Stomach (tissue), 19 donors: ENCODE measurements at places on chromosomes 12 and 14.

DNA sequence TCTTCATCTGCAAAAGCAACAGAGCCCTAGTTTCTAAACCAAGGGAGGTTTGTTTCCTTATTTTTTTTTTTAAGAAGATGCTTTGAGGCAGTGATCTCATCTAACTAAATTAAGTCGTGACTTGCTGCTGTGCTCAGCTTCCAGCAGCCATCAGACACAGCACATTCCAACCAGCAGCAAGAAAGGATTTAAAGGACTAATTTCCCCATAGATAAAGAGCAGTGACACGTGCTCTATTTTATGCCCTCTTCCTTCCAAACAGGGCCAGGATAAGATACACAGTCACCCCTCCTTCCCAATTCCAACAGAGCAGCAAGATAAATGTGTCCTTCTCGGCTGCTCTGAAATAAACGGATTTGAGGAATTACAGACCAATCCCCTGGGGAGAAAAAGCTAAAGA lies 81.7 kb downstream of the PRKAB1 start:
- H3K27me3 ChIP-seq: no peaks in the 10 kb centered on the region
- DNase-seq: peak; percentile 27
- no peak overlapping the region for H3K4me3 ChIP-seq
- no peaks in the 10 kb centered on the region for H3K4me1 ChIP-seq

DNA sequence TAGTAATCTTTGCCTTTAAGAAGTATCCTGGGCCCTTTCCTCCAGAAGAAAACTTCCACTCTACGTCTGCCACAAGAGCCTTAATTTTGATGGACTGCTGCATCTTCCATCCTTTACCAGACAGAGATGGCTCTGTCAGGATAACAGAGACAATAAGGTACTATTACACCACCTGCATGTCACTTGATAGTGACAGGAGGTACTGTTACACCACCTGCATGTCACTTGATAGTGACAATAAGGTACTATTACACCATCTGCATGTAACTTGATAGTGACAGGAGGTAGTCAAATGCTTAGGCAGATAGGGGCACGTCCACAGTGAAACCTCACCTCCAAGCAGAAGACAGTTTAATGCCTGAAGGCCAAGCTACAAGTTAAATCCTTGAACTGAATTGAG lies 13.9 kb downstream of the OR6C74 start:
- H3K4me1 ChIP-seq: no peaks in the 10 kb centered on the region
- no peaks in the 10 kb centered on the region for H3K36me3 ChIP-seq
- no peaks in the 10 kb centered on the region for H3K27me3 ChIP-seq
- no peak overlapping the region for H3K27ac ChIP-seq
- no peak for DNase-seq

DNA sequence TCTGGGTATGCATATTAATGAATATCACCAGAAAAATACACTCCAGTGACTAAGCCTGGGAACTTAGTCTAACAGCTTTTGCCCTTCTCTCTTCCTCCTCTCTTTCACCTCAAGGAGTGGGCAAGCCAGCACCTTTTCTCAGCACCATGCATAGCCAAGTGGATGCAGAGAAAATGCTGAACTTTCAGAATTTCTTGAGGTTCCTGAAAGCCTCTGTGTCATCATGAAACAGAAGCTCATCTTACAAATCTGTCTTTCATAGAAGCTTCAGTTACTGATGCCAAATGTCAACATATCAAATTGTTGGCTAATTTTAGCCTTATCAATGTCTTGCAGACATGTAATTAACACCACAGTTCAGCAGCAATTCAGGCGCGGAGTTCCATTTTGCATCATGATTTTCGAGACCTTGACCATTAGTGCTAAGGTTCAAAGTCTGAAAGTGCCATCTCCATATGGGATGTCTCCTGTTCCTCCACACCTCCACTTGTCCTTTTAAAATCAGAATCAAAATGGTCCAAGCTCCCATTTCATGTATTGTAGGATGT lies 51.1 kb upstream of the RPH3A start:
- no peaks in the 10 kb centered on the region for H3K36me3 ChIP-seq
- H3K4me3 ChIP-seq: no peak overlapping the region
- H3K27me3 ChIP-seq: peaks cover 48% of the 10 kb centered on the region
- H3K4me1 ChIP-seq: no peaks in the 10 kb centered on the region
- DNase-seq: no peak

- H3K4me3 ChIP-seq: no peak overlapping the region
- no peaks in the 10 kb centered on the region for H3K36me3 ChIP-seq
- no peaks in the 10 kb centered on the region for H3K27me3 ChIP-seq
- no peak for DNase-seq
- H3K27ac ChIP-seq: no peak overlapping the region
- no peaks in the 10 kb centered on the region for H3K4me1 ChIP-seq
These were observed 379.5 kb downstream of the LRFN5 start for GRCh38 chr14:41986083-41986645.

DNA sequence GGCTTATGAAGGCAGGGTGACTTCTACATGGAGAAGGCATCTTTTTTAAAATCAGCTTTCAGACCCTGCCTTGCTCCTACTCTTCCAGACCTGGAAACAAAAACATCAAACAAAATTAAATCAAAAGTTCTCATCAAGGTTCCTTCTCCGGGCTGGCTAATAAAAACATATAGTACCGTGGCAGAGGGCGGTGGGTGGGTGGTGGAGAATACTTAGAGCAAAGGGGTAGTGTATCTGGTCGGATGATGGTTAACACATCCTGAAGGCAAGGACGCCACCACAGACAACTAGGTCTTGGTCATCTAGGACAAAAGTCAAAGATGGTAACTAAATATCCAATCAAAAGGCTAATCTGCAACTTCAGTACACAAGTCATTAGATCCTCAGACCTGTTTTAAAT lies 1.8 kb downstream of the DAD1 start:
- peak overlapping the region; percentile 76 for H3K4me3 ChIP-seq
- DNase-seq: no peak
- peak overlapping the region; percentile 95 for H3K27ac ChIP-seq

GRCh38 chr12:12249216-12250050 lies 17.4 kb downstream of the LRP6 start:
- no peak overlapping the region for H3K4me3 ChIP-seq
- H3K36me3 ChIP-seq: no peaks in the 10 kb centered on the region
- no peaks in the 10 kb centered on the region for H3K27me3 ChIP-seq
- H3K27ac ChIP-seq: no peak overlapping the region

GRCh38 chr12:124506145-124506831 lies 61.1 kb downstream of the NCOR2 start:
- no peaks in the 10 kb centered on the region for H3K27me3 ChIP-seq
- peak overlapping the region; percentile 80 for H3K27ac ChIP-seq
- H3K4me1 ChIP-seq: peaks cover 86% of the 10 kb centered on the region
- DNase-seq: peak; percentile 74
- no peaks in the 10 kb centered on the region for H3K36me3 ChIP-seq

DNA sequence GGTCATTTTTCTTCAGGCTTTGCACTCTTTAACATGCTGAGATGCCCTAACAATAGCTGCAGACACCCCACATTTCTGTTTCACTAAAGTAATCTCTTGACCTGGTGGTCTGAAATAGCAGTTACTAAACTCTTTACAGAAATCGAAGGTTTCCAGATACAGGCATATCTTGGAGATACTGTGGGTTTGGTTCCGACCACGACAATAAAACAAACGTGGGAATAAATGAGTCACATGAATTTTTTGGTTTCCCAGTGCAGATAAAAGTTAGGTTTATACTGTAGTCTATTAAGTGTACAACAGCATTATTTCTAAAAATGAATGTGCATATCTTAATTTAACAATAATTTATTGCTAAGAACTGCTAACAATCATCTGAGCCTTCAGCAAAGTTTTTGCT lies 208.7 kb downstream of the EGLN3 start:
- no peak for DNase-seq
- H3K4me1 ChIP-seq: no peaks in the 10 kb centered on the region
- H3K27ac ChIP-seq: no peak overlapping the region

DNA sequence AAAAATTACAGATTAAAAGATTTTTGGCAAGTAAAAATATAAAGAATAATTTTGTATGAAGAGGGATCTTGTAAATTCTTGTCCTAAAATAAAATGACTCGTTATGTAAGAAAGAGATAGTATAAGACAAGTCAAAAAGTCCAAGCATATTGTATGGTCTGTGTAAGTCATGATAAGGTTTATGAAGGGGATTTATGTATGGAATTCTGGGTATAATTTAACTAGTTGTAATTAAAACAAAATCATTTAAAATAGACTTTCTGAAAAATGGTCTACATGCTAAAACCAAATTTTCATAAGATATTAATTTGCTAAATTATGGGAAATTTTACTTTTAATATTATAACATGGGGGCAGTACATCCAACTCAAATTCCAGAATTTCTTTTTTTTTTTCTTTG lies 17.6 kb upstream of the PEX5 start:
- H3K4me3 ChIP-seq: no peak overlapping the region
- H3K4me1 ChIP-seq: no peaks in the 10 kb centered on the region
- no peak overlapping the region for H3K27ac ChIP-seq
- no peak for DNase-seq
- H3K36me3 ChIP-seq: no peaks in the 10 kb centered on the region

GRCh38 chr12:43676183-43676813 lies 82.3 kb downstream of the PUS7L start:
- no peak for DNase-seq
- no peak overlapping the region for H3K4me3 ChIP-seq
- no peaks in the 10 kb centered on the region for H3K36me3 ChIP-seq
- H3K27ac ChIP-seq: no peak overlapping the region

DNA sequence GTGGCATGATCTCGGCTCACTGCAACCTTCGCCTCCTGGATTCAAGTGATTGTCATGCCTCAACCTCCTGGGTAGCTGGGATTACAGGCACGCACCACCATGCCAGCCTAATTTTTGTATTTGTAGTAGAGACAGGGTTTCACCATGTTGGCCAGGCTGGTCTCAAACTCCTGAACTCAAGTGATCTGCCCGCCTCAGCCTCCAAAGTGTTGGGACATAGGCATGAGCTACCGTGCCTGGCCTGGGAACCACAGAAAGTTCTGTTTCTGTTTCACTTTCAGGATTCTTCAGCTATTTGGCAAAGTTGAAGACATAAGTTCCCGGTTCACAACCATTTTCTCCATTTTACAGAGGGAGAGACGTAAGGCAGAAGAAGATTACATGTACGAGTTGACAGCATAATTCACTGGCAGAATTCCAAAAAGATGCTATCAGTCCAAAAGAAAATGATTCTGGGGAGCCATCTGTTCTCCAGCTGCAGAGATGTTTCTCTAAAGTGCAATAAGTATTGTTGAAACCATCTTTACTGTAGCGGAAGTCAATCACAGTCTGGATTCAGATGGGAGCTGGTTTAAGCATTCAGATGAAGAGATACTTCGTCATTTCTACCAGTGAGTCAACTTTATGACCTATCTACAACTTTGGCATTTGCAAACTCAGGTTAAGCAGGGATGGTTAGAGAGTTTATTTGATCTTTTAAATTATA lies 8.1 kb upstream of the RNF34 start:
- no peaks in the 10 kb centered on the region for H3K4me1 ChIP-seq
- H3K27me3 ChIP-seq: no peaks in the 10 kb centered on the region
- DNase-seq: peak; percentile 64
- H3K4me3 ChIP-seq: no peak overlapping the region
- no peak overlapping the region for H3K27ac ChIP-seq

- no peak overlapping the region for H3K4me3 ChIP-seq
- H3K27ac ChIP-seq: no peak overlapping the region
These were observed 275.5 kb upstream of the TMEM132C start for GRCh38 chr12:127991485-127991884.

GRCh38 chr12:50720085-50720484 lies 43.8 kb upstream of the ATF1 start:
- H3K36me3 ChIP-seq: peaks cover 99% of the 10 kb centered on the region
- DNase-seq: no peak
- H3K4me3 ChIP-seq: no peak overlapping the region
- H3K4me1 ChIP-seq: no peaks in the 10 kb centered on the region
- no peaks in the 10 kb centered on the region for H3K27me3 ChIP-seq

GRCh38 chr12:67352682-67353081 lies 83.5 kb downstream of the CAND1 start:
- H3K4me1 ChIP-seq: peaks cover 12% of the 10 kb centered on the region
- DNase-seq: no peak
- H3K36me3 ChIP-seq: no peaks in the 10 kb centered on the region
- H3K27ac ChIP-seq: no peak overlapping the region

GRCh38 chr12:3305464-3305863 lies 185.5 kb upstream of the PRMT8 start:
- no peak overlapping the region for H3K4me3 ChIP-seq
- no peak overlapping the region for H3K27ac ChIP-seq

GRCh38 chr12:45726603-45727300 lies 2.8 kb upstream of the ARID2 start:
- H3K27me3 ChIP-seq: no peaks in the 10 kb centered on the region
- no peaks in the 10 kb centered on the region for H3K36me3 ChIP-seq
- peaks cover 11% of the 10 kb centered on the region for H3K4me1 ChIP-seq
- H3K27ac ChIP-seq: peak overlapping the region; percentile 91
- H3K4me3 ChIP-seq: peak overlapping the region; percentile 83

- no peak overlapping the region for H3K27ac ChIP-seq
- no peaks in the 10 kb centered on the region for H3K36me3 ChIP-seq
- H3K4me1 ChIP-seq: no peaks in the 10 kb centered on the region
- no peak for DNase-seq
- H3K27me3 ChIP-seq: no peaks in the 10 kb centered on the region
These were observed 69.4 kb upstream of the RHOJ start for GRCh38 chr14:63134801-63135200.

- peak within 1 kb of the TSS; percentile 82 for H3K4me3 ChIP-seq
- DNase-seq: peak; percentile 36
- peaks cover 22% of the 10 kb centered on the region for H3K27me3 ChIP-seq
- H3K27ac ChIP-seq: no peak within 1 kb of the TSS
- H3K36me3 ChIP-seq: no peaks in the 10 kb centered on the region
These were observed at the start of gene SCN8A for GRCh38 chr12:51591016-51591901. Gene SCN8A, plus strand, starts transcription at chr12:51591233. Its CDS starts 71,585 bp downstream, at chr12:51662818.

- DNase-seq: no peak
- H3K27ac ChIP-seq: no peak overlapping the region
- no peaks in the 10 kb centered on the region for H3K4me1 ChIP-seq
- H3K36me3 ChIP-seq: no peaks in the 10 kb centered on the region
These were observed 133.0 kb downstream of the BTG1 start for GRCh38 chr12:92012691-92013090.

- no peaks in the 10 kb centered on the region for H3K27me3 ChIP-seq
- no peaks in the 10 kb centered on the region for H3K4me1 ChIP-seq
- no peak overlapping the region for H3K4me3 ChIP-seq
- H3K27ac ChIP-seq: no peak overlapping the region
- DNase-seq: no peak
These were observed 68.2 kb upstream of the SLC24A4 start for GRCh38 chr14:92254786-92255185.
